ENCODE measurements at places on chromosomes 2 and 18.

DNA sequence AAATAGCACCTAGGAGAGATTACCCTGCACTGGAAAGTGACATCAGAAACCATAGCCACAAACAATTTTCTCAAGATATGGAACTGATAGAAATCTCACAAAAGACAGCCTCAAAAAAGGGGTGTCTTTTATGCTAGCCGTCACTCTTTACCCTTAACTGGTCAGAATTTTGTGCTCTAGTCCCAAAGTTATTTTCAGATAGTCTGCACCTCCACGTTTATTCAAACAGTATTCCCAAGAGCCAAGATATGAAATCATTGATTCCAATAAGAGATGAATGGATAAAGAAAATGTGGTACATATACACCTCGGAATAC lies 23.5 kb upstream of the PMAIP1 start:
- DNase-seq = no peak

DNA sequence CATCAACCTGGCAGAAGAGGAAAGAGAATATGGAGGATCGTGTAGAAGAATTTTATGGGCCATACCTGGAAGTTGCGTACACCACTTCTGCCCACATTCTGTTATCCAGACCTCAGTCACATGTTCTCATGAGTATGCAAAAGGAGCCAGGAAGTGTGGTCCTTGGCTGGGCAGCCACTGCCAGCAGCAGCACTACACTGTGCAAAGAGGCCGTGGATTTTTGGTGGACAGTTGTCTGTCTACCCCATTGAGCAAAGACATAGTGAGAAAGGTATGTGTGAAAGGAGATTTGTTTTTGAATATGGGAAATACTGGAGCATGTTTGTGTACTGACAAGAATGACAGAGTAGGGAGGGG lies 68.1 kb downstream of the SDC1 start:
- no peak for DNase-seq

GRCh38 chr2:35821675-35822074 lies 533.9 kb upstream of the CRIM1 start:
- no peak for DNase-seq

DNA sequence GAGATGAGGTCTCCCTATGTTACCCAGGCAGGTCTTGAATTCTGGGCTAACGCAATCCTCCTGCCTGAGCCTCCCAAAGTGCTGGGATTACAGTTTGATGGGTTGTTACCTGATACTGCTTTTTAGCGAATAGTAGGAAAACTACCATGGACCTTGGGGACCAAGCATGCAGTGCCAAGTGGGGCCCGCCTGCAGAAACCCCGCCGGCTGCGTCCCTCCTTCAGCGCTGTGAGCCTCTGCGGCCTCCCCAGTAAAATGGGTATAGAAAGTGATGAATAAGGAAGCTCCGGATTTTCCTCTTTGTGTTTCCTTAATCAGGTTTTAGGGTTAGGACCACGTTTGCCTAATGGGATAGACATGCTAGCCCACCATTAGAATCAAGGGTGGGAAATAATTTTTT lies 30.4 kb downstream of the RAMP1 start:
- peak; percentile 28 for DNase-seq

DNA sequence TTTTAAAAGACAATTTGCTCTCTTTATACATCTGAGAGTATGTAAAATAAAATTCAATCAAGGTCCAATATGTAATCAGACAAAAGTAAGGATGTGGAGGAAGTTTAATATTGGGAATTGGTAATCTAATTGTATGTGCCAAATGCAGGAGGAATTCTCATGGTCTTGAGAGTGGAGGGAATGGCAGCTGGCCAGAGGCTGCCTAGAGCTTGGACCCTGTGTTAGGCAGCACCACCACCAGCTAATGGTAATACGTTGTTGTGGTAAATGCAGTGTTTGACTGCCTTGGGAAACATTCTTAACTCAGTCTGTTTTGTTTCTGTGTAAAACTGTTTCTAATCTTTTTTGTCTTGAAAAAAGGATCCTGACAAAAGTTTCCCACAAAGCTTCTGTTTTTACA lies 30.0 kb downstream of the GALNT1 start:
- DNase-seq = no peak

GRCh38 chr2:184154438-184154837 lies 443.9 kb upstream of the ZNF804A start:
- no peak for DNase-seq

DNA sequence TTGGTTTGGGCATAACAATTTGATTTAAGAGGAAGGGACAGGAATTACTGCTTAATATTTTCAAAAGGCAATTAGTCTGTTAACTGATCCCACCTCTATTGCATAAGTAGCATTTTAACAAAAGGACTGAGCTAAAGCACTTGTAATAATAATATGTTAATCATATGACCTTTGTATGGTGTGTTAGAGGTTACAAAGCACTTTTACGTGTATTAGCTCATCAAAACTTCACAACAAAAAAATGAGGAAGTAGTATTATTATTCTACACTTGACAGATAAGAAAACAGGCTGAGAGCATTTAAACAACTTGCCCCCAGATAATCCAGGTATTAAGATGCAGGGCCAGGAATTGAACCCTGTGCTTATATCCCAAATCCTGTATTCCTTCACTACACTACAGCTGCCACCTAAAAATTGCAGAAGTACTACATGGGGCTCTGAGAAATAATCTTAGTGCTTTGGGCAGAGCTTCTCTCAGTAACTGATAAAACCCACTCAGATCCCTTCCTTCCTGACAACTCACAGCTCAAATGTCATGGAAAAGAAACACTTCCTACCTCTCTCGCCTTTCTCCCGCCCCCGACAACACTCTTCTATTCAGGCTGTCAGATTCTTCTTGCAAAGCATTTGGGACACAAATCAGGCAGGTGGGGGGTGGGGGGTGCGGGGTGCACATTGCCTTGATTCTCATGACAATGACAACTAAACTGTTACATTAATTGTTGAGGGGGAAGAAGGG lies 20.7 kb upstream of the KCTD1 start:
- DNase-seq = no peak

- no peak for DNase-seq
Measured at GRCh38 chr2:52775674-52776073, 991.9 kb upstream of the CHAC2 start.

- DNase-seq = no peak
Measured at GRCh38 chr2:64295326-64296139, 151.3 kb upstream of the PELI1 start.

DNA sequence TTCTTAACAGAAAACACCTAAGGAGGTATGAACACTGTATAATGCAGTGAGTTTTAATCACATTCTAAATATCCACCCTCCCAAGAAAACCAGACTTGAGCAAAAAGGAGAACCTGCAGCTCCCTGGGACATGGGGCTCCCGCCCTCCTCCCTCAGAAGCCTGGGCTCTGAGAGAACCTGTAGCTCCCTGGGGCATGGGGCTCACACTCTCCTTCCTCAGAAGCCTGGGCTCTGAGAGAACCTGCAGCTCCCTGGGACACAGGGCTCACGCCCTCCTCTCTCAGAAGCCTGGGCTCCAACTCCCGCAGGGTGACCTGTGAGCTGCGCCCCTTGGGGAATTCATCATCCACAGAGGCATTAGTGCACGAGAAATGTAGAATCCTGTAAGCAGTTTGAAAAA lies 222.9 kb downstream of the SNTG2 start:
- no peak for DNase-seq

GRCh38 chr2:148968301-148968700 lies 70.2 kb upstream of the LYPD6B start:
- DNase-seq = no peak

DNA sequence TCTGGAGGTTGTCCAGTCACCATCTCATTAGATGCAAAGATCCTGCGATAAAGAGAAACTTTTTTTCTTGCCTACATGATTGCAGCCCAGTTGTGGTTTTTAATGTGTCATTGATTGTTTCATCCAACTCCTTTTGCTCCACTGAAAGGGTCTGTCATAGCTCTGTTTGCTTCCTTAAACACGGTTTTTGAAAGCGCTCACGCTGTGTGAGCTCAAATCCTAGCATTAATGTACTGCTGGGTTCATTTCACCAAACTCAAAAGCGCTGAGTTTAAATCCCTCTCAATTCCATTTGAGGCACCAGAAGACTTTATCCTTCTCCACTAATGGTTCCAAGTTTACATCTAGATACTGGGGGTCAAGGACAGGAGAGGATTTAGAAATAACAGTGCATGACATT lies 53.6 kb downstream of the CDK15 start:
- no peak for DNase-seq

- no peak for DNase-seq
Measured at GRCh38 chr2:56465491-56465890, 281.7 kb downstream of the CCDC85A start.

DNA sequence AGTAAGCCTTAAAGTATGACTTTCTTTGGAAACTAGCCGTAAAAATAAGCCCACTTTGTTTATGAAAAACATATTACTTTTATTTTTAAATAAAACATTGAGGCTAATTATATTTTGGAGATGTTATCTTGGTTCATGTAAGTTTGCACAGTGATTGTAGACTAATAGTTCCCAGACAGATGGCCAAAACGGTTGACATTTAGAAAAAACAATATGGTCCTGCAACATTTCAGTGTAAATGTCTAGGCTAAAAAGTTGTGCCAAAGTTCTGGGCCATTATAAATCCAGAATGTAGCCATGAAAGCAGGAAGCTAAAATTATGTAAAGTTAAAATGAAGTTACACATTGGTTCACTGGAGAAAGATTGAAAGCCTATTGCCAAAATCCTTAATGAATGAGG lies 43.6 kb downstream of the SLC5A7 start:
- no peak for DNase-seq

DNA sequence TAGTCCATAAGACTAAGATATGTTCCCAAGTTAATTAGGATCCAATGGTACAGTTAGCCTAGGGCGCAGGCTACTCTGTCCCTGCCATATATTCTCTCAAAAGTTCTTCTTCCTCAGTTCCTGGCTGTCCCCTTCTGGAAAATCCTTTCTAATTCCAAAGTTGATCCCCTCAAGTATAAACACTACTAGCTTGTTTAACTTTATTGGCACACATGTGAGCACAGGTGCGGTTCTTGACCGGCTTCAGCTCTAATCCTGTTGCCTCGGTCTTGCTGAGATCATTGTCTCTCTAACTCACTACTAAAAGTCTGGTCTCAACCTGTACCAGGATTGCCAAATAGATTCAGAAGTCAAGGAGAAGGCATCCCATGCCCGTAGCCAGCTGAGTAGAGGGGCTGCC lies 89.0 kb downstream of the SEMA4F start:
- no peak for DNase-seq

GRCh38 chr2:208607694-208608093 lies 201.1 kb downstream of the PTH2R start:
- no peak for DNase-seq

- DNase-seq = no peak
Measured at GRCh38 chr2:201939453-201939941, 94.2 kb upstream of the FZD7 start.

All from left forelimb (tissue), 1 donor.